Stimulated activated CD8-positive, alpha-beta memory T cell treated with anti-CD3 and anti-CD28 coated beads, Interleukin-2, amount 100 ng/mL, for 1 hour (primary cell): ENCODE measurements at places on chromosomes 2 and 18.

DNA sequence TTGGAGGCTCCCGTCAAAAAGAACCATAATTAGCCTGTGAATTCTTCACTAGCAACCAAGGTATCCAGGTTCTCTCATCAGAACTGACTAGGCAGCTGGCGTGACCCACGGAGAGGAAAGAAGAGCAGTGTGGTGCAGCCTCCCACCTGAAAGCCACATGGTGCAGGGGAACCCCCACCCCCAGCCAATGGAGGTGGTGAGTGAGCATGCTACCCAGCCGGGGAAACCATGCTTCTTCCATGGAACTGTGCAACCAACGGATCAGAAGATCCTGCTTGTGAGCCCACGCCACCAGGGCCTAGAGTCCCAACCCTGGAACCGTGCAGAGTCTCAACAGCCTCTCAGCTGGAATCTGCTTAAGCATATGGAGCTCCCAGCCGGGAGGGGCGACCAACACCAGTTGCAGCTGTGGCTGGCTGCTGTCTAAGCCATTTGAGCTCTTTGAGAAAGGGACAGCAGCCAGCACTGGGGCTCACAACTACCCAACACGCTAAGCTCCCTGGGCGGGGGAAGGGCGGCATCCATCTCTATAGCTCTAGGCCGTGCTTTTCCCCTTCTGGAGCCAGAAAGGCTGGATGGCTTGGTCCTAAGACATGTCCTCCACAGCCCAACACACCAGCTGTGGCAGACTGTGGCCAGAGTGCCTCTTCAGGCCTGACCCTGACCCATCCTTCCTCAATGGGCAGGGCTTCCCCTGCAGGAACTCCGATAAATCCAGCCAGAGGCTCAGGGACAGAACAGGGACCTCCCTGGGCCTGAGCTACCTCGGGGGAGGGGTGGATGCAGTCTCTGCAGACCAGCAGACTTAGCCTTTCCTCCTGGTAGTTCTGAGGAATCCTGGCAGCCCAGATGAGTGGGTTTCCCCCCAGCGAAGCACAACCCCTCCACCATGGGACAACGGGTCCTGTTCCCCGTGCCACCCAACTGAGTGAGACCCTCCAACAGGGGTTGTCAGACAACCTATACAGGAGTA, 151.4 kb upstream of the NXPH2 start:
- no peak for DNase-seq

DNA sequence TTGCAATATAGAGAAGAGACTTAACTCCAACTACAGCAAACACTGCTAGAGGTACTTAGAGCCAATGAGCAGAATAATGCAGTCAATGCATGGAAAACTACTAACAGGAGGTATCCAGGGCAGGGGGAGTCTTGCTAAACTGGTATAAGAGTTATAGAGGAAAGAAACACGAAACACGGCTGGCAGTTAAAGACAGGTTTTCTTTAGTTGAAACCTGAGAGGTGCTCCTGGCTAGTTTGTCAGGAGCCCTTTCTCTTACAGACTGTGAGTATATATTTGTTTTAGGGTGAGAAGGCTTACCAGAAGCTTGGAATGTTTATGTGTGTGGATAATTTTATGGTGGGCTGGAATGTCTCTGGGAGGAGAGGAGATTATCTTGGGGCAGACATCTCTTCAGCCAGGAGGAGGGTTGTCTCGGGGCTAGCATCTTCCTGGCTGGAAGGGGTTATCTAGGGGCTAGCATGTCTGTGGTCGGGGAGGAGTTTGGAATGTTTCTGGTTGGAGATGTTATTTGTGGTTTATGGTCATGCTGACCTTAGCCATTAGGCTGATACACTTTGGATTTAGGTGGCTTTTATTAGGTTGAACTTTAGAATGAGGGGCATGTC, 1048.8 kb downstream of the DPP10 start:
- DNase-seq, result no peak

DNA sequence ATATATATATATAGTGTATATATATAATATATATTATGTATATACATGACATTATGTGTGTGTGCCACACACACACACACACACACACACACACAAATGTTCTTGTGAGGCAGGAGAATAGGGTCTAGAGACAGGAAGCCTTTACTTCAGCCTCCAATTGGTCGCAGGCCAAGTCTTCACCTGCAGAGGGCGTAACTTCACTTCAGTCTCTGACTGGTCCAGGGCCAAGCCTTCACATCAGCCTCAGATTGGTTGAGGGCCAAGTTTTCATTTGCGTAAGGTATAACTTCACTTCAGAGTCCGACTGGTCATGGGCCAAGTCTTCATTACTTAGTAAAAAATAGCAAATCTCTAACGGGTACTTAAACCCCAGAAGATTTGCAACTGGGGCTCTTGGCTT, 13.2 kb upstream of the SS18 start:
- no peak for DNase-seq

DNA sequence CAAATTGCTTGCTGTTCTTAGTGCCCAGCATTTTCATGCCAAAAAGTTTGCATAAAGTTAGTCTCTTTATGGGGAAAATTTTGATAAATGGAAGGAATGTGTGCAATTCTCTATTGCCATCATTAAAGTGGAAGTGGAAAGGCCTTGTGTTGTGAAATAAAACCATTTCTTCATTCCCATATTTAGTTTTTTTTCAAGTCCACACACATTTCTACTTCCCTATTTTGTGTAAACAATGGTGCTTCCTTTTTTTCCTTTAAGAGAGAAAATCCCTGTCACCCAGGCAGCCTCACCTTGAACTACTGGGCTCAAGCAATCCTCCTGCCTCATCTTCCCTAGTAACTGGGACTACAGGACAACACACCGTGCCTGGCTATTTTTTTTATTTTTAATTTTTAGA, 42.3 kb upstream of the NCOA1 start:
- no peak for DNase-seq

GRCh38 chr2:42168459-42169099, 574 bp upstream of the EML4 start:
- DNase-seq, result no peak

GRCh38 chr18:79413025-79413424, 17.3 kb downstream of the NFATC1 start:
- no peak for DNase-seq

DNA sequence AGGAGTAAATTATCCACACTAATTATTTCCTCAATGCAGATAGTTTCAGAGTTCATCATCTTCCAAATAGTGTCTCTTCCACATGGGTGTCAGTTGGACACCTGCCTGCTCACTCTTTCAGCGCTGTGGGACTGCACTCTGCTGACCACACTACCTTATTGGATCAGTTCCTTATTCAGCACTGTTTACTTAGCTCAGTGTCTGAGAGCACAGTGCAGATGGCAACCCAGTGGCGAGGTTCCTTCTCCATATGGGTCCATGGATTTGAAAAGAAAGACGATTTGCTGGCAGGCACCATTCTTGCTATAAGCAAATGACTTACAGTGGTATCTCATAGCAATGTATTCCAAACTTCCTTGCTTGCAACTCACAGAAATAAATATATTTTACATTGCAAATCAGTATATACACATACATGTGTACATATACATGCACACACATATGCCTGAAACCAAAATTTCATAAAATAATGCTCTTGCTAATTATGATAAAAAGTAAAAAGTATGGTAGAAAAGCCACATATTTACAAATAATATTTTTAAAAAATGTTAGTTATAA, 354.8 kb downstream of the INSIG2 start:
- DNase-seq, result no peak

GRCh38 chr2:69097148-69097610, 84.2 kb downstream of the ANTXR1 start:
- no peak for DNase-seq

GRCh38 chr2:3588084-3588483, 6.8 kb upstream of the COLEC11 start:
- DNase-seq, result no peak

GRCh38 chr2:218030409-218031195, 27.8 kb upstream of the TNS1 start:
- DNase-seq, result no peak

DNA sequence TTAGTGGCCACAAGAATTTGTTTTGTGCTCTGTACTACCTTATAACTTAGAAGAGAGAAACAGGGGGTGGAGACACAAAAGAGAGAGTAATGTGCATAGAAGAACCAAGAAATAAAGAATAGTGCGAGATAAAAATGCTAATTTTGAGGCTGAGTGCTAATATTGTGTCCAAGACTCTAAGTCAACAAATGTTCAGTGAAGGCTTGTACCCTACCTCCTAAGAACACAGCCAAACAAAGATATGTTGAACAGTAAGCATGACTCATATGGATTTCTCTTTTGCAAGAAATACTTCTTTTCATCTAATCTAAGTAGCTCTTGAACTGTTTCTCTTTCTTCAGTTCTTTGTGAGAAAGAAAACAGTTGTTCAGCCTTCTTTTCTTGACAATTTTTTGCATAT, 45.2 kb downstream of the GAREM1 start:
- DNase-seq, result no peak

DNA sequence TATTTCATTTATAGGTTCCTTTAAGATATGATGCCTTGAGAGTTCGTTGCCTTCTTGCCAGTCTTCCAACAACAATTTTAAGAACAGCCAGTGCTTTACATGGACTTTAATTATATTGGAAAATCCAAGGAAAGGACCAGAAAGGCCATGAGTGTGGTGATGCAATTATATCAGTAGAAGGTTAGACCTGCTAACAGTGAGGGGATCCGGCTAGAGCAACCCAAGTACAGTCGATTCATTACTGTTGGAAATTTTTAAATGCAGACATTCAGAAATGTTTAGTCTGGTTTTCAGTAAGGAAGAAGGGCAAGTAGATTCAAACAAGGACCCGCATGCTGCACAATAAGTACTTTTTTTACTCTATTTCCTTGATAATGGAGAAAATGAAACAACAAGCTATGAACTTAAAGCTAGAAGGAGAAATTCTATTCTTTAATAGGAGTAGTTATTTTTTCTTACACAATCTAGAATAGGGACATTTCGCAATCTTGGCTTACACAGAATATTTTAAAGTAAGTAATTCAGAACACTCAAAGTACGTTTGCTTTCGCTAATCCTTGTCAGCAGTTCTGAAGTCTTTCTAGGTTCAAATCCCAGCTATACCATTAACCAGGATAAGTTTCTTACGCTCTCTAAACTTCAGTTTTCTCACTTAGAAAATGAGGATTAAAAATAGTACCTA, 405.5 kb downstream of the MEIS1 start:
- no peak for DNase-seq

GRCh38 chr2:100548771-100549170, 14.0 kb upstream of the PDCL3 start:
- no peak for DNase-seq

DNA sequence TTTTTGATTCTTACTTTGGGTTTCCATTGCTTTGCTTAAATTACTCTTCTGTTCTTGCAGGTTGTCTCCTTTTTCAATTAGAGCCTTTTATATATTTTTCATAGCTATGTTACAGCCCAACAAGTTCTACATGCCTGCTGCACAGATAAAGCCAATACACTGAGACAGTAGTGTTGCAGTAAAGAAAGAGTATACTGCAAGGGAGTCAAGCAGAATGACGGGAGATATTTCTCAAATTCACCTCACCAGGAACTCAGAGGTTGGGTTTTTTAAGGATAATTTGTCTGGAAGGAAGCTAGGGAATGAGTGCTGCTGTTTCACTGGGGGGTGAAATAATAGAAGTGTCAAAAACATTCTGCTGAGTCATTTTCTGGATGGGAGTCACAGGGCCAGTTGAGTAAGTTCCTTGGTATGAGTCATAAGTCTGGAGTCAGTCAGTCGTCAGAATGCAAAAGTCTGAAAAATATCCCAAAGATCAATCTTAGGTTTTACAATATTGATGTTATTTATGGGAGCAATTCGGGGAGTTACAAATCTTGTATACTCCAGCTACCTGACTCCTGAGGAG, 193.0 kb upstream of the RGPD4 start:
- no peak for DNase-seq
